ENCODE measurements at places on chromosomes 5 and 9. TPM values are rescaled to one million over a fixed set of nuclear protein-coding genes. Genes with fewer than 3 reads are reported as not detected.

DNA sequence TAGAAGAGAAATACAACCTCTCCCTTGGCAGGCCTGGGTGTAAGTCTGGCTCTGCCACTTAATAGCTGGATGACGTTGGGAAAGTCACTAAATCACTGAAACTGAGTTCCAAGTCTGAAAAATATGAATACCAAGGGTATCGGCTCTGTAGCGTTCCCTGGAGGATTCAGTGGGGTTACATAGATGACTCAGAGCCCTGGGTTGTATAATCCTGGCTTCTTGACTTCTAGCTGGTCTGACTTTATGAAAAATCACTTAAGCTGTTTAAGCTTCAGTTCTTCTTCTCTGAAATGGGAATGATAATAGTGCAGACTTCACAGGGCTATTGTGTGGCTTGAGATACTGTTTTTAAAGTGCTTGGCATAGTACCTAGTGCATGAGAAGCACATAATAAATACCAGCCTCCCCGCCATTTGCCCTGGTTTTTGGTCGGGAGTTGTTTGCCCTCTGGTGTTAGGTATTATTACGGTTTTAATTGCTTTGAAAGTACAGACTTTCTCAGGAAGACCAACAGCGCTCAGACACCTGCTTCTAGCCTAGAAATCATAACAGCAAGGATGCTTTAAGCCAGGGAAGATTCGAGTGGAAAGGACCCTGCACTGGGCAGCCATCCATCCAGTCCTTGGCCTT is 43.0 kb downstream of the CYFIP2 start:
- no peak for DNase-seq

DNA sequence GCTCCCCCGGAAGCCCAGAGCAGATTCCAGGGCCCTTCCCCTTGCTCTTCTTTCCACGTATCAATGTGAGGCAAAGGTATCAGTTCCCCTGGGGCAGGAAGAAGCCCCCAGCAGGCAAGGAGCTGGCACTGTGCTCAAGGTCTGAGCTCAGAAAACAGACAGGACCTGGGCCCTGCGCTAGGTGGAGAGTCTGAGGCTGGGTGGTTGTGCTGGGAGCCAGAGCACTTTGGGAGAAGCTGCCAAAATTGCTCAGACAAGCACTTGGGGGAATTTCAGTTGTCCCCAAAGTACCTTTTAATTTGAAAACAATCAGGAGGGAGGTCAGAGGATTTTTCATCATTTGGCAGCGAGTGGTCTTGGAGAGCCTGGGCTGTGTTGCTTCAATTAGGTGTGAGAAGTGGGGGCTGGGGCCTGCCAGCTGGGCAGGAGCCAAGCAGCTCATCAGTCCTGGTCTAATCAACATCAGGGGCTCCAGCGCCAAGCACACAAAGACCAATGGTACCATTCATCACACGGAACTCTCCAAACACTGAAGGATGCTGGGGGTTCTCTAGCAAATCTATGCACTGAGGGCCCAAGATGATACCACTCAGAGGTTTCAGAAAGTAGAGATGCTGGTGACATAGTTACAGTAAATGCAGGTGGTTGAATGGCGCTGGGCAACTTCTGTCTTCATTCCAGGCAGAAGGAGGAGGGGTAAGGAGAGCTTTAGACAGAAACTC is 176.5 kb downstream of the SNX18 start:
- no peak for DNase-seq

DNA sequence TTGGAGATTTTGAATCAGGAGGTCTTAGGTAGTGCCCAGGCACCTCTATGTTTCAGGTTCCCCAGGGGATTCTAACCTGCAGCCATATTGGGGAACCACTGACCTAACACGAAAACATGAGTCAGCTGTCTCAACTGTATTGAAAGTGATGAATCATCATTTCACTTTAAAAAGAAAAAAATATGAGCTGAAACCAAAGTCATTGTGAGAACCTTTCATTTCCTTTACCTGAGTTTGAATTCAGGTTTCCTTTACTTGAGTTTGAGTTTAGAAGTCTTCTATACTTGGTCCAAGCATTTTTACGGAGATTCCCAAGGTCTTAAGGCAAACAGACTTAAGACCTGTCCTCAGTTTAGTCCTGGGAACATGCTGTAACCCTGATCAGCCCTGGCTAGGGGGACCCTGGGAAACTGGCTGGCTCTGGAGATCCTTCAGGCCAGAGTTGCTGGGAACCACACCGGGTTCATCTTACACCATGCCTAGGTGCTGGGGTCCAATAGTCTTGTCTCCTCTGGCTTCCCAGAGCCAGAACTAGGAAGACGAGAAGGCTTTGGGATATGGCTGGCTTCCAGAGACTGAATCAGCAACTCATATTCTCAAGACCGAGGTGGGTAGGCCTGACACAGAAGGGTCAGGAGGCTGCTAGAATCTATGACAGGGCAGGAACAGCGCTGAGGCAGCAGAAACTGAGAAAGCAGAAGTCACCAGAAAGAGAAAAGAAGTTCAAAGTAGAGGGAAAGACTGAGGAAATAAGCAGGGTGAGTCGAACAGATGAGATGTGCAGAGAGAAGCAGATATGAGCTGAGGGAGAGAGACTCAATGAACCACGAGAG is 16.4 kb upstream of the PDCD1LG2 start:
- peak; percentile 69 for DNase-seq

DNA sequence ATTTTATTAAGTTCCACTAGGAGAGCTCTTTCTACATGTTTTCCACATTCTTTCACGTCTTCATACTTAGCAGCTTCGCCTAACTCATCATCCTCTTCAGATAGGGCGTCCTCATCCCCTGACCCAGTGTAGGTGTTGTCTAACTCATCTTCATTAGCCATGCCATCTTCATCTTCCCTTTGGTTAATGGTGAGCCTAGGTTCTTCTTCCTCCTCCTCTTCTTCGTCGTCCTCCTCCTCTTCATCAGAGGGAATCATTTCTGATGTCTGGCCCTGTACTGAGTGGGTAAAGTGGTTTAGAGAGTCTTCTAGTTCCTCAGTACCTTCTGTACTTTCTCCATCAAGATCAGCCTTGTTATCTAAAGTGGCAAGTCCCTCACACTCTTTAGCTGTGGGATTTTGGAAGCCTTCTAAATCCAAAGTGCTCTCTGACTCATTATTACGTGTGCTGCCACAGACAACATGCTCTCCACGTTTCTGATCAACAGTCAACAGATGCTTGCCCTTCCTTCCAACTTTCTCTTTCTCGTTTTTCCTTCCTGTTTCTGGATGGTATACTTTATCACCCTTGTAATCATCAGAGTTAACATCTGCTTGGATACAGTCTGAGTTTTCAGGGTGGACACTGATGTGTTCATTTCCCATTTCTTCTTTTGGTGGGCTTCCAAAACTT is 31.1 kb downstream of the TUT7 start:
- DNase-seq = peak; percentile 29

DNA sequence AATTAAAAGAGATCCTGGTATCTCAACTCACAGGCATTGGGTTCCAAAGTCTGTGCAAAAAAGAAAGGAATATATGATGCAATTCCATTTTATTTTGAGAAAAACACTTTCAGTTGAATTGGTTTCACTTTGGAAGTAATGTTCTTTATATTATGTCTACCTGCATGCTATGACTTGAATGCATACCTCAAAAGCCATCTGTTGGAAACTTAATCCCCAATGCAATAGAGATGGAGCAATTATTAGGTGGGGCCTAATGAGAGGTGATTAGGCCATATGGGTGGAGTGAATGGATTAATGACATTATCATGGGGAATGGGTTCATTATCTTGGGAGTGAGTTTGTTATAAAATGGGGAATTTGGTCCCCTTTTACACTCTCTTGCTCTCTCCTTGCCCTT is 293.3 kb downstream of the CSNK1G3 start:
- peak; percentile 62 for DNase-seq

DNA sequence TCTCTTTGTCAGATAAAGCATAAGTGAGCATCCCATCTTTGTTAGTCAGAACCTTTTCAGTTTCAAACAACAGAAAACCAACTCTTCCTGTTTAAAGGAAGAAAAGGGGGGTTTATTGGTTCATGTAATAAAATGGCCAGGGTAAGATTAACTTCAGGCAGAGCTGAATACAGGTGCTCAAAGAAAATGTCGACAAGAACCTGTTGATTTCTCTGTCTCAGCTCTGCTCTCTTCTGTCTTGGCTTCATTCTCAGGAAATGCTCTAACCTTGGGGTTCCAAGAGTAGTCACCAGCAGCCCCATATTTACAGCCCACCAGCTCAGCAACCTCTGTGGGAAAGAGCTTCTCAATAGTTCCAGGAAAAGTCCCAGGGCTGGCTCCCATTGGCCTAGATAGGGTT is 25.2 kb downstream of the KCNIP1 start:
- no peak for DNase-seq

- DNase-seq = no peak
Measured at GRCh38 chr9:130487500-130487899, 42.7 kb downstream of the ASS1 start.

- DNase-seq = no peak
Measured at GRCh38 chr9:124278054-124278540, 20.3 kb downstream of the NEK6 start.

GRCh38 chr5:102863764-102864560 is 108.9 kb downstream of the PAM start:
- no peak for DNase-seq

GRCh38 chr9:135878528-135879236 is 28.7 kb downstream of the CAMSAP1 start:
- DNase-seq = no peak

DNA sequence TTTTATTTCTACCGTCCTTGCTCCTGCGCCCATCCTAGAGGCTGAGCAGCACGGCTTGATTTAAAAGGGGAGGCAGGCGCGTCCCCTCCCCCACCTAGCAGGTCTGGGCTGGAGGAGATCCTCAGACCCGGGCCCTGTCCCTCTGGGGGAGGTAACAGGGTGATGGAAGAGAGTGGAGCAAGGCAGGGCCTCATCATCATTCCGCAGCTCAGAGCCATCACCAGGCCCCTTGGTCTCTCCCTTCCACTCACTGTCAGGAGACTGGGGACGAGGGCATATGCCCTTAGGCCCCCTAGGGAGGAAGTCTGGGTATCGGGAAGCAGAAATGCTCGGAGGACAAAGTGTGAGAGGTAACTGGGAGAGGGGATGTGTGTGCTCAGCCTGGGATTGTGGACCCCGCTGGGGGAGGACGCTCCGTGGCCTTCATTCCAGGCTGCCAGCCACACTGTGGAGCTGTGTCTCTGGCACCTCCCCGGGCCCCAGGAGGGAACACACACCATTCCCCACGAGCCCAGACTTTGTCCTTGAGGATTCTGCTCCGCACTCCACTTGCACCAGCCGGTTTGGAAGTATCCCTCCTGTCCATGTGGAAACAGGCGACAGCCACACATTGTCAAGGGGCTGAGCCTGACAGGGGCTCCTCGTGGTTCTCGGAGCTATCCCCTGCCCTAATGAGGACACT is 761 bp downstream of the REEP2 start:
- no peak for DNase-seq

- DNase-seq = no peak
Measured at GRCh38 chr9:91120200-91120599, 241.5 kb downstream of the AUH start.

DNA sequence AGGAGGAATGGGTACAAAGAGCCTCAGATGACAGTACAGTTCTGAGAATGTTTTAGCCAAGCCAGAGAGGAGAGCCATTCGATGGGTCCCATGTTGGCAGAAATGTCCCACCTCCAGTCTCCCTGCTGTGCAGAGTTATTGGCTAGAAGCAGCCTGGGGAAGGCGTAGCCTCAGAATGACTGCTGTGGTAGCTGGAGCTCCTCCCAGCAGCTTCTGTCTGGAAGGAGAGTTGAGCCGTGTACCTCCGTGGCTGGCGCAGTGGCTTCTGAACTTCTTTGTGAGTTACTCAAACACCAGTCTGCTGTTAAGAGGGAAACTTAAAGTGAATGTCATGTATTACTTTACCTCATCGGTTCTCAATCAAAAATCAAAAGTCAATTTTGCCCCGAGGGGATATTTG is 193.3 kb upstream of the SNX2 start:
- DNase-seq = no peak

DNA sequence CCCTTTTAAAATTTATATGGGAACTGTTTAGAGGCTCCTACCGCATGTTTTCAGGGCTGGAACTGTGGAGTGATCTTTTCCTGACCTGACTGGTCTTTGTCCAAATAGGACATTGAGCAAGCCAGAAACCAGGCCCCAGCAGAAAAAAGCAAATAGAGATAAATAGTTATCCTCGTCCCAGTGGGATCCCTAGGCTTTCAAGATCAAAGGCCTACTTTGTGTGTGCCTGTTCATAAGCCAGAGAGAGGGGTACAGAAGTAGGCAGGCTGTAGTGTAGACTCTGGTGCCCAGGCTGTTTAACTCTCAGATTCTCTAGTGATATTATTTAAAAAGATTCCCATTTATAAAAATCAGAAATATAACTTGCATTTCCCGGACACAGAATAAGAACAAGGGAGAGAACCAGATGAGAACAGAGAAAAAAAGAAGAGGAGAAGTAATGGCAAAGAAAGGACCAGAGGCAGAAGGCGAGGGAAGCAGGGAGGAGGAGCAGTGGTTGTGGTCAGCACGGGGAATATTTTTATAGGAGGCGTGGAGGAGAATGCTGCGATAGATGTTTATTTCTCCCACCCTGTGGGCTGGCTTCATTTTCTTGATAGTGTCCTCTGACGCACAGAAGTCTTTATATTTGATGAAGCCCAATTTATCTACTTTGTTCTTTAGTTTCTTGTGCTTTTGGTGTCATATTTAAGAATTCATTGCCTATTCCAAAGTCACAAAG is 101.2 kb downstream of the AOPEP start:
- no peak for DNase-seq

DNA sequence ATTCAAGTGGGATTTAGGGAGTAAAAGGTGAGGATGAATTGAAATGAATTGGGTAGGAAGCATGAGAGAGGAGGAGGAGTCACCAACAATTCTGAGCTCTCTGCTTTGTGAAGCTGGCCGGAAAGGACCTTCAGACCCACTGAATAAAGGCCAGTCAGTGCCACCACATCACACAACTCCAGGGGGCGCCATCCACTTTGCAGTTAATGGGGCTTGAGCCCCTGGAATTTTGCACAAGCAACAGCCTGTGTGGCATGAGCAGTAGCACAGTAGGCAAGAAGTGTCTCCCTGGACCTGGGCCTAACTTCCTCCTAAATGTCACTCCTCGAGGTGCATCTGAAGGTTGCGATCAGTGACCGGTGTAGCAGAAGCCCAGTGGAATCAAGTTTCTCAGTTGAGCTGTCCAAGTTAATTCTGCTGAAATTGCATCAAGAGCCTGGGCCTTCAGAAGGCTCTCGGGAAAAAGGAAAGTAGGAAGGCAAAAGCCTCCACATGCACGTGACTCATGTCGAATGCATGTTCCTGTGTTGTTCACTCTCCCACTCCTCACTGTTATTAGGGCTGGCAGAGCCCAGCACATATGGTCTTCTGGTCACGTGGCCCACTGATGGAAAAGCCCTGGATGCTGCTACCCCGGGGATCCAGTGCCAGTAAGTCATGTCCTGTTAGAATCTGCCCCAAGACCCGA is 27.8 kb upstream of the GLIS3 start:
- DNase-seq = peak; percentile 24

CD72 gene
- 0.19 TPM for polyA plus RNA-seq

MLANA gene
- not detected for polyA plus RNA-seq

SH3PXD2B gene
- polyA plus RNA-seq = 16.2 TPM

SLC6A7 gene
- not detected for polyA plus RNA-seq

NUTM2F gene
- polyA plus RNA-seq = not detected

ZNF883 gene
- polyA plus RNA-seq = 1.7 TPM

LECT2 gene
- not detected for polyA plus RNA-seq

PCDHB2 gene
- polyA plus RNA-seq = 0.09 TPM

PCDHB16 gene
- polyA plus RNA-seq = not detected

SPATA31E1 gene
- not detected for polyA plus RNA-seq

DMRT3 gene
- not detected for polyA plus RNA-seq

TRIO gene
- polyA plus RNA-seq = 18.1 TPM

PCDHA6 gene
- 0.02 TPM for polyA plus RNA-seq
